Upper lobe of left lung (tissue), 6 donors: ENCODE measurements at places on chromosomes 1 and 21. TPM values are rescaled to one million over a fixed set of nuclear protein-coding genes. Genes with fewer than 3 reads are reported as not detected.

- no peak for DNase-seq
These were observed at the start of gene AMPD1 for GRCh38 chr1:114695430-114696058. Gene AMPD1, minus strand, starts transcription at chr1:114695546. Its CDS starts 75 bp downstream, at chr1:114695471.

DNA sequence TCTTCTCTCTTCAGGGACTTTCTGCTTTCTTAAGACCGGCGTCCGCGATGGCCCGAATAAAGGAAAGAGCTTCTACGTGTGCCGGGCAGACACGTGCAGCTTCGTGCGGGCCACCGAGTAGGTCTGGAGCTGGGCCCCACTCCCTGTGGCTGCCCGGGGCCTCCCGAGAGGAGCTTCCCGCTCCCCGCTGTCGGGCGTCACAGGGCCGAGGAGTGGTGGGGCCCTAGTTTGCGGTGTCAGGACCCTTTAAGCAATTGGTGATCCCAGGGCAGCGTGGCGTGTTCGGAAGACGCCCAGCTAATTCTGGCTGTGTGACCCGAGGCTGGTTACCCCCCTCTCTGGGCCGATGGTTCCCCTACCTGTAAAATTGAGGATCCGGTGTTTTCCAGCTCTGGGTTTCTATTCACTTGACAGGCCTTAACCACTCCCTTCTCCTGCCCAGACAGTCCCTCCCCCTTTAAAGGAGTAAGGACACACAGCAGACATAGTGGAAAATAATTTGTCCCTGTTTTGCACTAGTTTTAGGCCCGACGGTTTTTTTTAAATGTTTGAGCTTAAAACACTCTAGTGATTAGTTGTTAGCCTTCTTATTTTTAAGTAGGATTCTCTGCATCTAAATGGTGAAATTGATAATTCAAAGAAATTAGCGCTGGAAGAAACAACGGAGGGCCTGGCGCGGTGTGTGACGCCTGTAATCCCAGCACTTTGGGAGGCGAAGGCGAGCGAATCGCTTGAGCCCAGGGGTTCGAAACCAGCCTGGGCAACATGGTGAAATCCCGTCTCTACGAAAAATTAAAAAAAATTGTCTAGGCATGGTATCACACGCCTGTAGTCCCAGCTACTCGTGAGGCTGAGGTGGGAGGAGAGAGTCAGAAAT lies 553 bp downstream of the TTF2 start:
- peak; percentile 32 for DNase-seq

DNA sequence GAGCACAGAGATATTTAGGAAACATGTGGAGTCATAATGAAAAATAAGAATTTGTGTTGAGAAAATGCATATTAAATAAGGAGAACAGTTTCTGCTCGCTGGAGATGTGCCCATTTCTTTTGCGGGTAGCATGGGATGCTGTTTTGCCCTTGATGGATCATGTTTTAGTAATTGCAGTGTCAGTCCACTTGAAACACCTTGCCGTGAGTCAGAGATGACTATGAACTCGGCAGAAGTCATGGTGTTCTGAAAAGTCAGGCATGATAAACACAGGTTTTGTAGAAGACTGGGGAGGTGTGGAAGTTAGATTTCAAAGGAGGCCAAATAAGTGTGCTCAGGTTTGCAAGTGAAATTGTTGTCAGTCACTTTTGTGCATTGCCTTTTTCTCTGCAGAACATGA lies 315.0 kb upstream of the LRRC7 start:
- DNase-seq: no peak

DNA sequence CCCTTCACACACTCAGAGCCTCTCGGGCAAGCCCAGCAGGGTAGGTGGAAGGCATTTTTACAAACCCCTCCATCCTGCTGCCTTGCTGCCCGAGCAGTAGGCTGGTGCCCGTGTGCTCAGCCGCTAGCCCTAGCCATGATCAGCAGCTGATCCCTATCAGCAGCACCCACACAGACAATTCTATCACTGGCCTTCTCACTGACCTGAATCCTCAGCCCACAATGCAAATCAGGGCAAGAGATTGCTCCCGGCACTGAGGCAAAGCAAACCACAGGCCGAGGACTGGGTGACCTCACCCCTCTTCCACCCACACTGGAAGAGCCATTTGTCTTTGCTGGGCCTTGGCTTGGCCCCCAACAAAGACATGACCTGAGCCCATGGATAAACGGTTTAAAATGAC lies 895 bp upstream of the PDZK1 start:
- no peak for DNase-seq

The MROH7 gene
- 1.2 TPM for total RNA-seq

- DNase-seq: no peak
These were observed 27.7 kb downstream of the PLPP3 start for GRCh38 chr1:56551691-56552090.

- no peak for DNase-seq
These were observed 287.5 kb downstream of the LRRIQ3 start for GRCh38 chr1:73910466-73910865.

GRCh38 chr21:39721885-39722284 lies 23.1 kb upstream of the IGSF5 start:
- DNase-seq: no peak

GRCh38 chr1:207922554-207922953 lies 11.6 kb upstream of the CD34 start:
- peak; percentile 37 for DNase-seq

GRCh38 chr21:26070822-26071425 lies 99.6 kb downstream of the APP start:
- peak; percentile 40 for DNase-seq

- no peak for DNase-seq
These were observed 156.6 kb upstream of the RAB4A start for GRCh38 chr1:229114315-229114714.

- DNase-seq: peak; percentile 45
These were observed 11.3 kb upstream of the ADORA1 start for GRCh38 chr1:203116091-203116820.

DNA sequence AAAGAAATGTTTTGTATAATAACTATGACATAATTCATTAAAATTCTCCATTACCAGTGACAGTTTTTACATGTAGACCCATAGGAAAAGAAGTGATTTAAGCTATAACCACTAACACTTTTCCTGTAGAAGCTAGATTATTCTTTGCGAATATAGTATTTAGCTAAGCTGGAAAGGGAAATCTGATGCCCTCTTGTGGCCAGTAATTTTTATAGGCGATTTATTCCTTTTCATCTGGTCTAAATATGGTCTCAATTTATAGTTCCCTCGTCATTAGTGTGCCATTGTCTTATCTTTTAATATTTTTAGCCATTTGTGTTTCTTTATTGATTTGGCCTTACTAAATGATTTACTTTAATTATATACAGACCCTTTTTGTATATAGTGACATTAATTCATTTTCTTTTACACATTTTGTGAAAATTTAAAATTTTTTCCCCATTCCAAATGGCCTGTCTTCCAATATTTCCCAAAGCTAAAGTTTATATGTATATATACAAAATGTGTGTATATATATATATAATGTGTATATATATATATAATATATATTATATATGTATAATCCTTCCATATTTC lies 26.7 kb downstream of the BTG3 start:
- no peak for DNase-seq

- peak; percentile 60 for DNase-seq
These were observed 12.2 kb downstream of the SMAP2 start for GRCh38 chr1:40385437-40386358.

The DESI2 gene
- 54.4 TPM for total RNA-seq

The EPHA2 gene
- total RNA-seq: 66.3 TPM

- DNase-seq: no peak
These were observed 2.9 kb downstream of the CR1L start for GRCh38 chr1:207647671-207648333.

The LEMD1 gene
- 1.1 TPM for total RNA-seq

The BNIPL gene
- total RNA-seq: 7.8 TPM

DNA sequence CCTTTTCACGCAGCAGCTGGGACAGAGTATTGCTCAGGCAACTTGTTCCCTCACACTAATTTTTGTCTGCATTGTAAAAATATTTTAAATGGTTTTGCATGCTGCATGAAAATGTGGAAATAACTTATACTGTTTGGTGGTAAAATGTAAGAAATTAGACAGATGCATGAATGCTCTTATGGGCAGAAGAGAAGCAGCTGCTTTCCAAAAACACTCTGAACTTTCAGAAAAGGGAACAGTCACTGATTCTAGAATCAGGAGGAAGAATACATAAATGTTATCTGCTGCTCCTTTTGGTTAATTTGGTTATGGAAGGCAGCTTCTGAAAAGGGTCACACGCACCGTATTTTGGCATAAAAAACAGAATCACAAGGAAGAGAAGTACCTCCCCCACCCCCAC lies 87.0 kb upstream of the RUNX1 start:
- DNase-seq: no peak

- no peak for DNase-seq
These were observed 3.2 kb downstream of the UBQLN4 start for GRCh38 chr1:156050376-156050775.

The FMN2 gene
- 0.54 TPM for total RNA-seq

DNA sequence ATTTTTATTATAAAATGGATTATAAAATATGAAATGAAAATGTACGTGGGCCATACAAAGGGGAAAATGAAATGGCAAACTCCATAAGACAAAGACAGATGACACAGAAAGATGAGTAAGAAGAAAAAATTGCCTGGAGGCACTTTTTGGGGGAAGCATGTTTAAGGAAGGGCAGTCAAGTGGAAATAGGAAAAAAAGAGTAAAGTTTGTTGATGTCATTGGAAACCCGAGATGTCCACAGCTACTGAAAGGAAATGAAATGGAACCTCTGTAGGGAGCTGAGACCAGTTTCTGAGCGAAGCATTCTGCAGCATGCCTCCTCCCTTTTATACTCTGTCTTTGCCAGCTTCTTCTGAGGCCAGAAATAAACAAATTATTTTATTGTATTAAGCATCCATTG lies 203.4 kb upstream of the UBE2U start:
- DNase-seq: no peak

DNA sequence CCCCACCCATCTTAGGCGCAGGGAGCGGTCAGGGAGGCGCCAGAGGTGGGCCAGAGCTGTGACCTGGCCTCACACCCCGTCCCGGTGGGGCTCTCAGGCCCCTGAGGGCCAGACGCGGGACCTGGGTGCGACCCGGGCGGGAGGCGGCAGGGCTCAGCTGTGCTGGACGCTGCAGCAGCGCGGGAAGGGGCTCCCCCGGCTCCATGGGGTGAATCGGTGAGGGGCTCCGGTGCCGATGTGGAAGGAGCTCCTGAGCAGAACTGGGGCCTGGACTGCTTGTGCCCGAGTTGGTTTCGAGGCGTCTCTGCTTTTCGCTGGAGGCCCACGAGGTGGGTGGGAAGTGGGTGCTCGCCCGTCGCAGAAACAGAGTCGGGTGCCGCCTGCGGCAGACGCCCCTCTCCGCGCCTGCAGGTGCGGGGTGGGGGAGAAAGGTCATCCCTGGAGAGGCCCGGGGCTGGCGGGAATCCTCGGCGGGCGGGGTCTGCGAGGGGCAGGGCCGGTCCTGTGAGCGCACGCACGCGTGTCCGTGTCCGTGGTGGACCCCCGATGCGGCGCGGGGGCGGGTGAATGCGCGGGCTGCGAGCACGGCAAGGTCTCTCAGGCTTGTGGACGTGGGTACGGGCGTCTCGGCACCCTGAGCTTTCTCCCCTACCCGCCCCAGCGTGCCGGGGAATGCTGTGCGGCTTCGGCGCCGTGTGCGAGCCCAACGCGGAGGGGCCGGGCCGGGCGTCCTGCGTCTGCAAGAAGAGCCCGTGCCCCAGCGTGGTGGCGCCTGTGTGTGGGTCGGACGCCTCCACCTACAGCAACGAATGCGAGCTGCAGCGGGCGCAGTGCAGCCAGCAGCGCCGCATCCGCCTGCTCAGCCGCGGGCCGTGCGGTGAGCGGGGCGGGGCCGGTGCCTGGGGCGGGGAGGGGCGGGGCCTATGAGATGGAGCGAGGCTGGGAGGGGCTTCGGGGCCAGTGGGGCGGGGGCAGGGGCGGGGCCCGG lies 20.4 kb downstream of the AGRN start:
- peak; percentile 86 for DNase-seq

The PAQR6 gene
- 7.1 TPM for total RNA-seq

The RNF186 gene
- total RNA-seq: not detected

DNA sequence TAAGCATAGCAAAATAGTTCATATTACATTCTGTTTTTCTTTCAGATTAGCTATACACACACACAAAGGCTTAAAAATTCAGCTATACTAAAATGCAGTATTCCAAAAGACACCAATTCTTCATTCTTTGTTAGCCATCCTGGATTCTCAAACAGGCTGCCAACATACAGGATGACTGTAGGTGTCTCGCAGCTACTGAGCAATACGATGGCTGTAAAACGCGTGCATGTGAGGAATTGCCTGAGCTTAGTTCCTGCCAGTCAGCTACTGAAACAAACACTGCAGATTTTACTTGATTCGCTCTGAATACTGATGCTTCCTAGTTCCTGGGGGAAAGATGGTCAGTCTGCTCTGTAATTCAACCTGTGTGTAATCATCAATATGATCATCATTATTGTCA lies 24.7 kb upstream of the HMGN1 start:
- no peak for DNase-seq

DNA sequence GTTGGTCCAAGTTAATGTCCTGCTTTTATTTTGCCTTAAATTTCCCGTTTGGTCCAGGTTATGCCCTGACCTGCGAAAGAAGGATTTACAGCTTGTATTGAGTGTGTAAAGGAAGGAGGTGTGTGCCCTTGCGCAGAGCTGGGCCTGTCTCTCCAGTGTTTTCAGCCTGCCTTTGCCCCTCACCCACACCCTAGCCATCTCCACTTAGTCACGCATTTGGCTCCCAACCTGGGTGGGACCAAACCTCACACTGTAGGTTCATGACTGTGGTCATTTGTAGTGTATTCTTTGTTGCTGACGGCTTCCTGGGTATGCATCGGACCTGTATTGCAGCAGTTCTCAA lies 572 bp upstream of the SRSF10 start:
- no peak for DNase-seq

The GABRD gene
- total RNA-seq: not detected

DNA sequence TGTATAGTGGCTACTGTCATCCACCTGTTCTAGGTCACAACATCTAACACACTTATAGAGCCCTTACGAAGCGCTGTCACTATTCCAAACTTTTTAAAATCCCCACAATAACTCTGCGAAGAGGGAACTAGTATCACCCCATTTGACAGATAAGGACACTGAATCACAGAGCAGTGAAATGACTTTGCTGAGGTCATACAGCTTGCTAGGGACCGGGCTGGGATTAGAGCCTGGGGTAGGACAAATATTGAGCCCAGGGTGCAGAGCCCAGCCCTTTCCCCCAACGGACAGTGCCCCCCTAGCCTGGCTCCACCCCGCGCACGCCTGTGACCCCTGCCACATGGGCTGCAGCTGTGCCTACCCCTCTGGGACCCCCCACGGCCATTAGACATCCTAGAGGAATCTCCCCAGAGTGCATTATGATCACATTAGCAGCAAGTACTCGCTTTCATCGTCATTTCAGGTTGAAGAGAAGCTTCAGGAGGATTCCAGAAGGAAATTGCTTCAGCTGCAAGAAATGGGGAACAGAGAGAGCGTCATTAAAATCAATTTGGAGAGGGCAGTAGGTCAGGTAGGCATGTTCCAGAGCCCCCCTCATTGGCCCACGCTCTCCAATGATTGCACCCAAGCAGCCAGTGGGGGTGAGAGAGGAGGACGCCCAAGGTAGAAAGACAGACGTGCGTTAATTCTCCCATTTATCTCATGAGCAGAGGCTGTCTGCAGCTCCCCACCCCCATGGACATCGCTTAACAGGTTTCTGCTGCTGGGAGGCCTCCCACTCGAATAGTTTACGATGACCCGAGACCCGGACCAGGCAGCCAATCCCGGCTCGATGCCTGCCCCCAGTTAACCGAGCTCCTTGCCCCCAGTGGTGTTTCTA lies 77.2 kb downstream of the FHAD1 start:
- DNase-seq: no peak
